ENCODE measurements at places on chromosomes 2 and 18. TPM values are rescaled to one million over a fixed set of nuclear protein-coding genes. Genes with fewer than 3 reads are reported as not detected.

The SCYGR4 gene
- not detected for total RNA-seq

The DLGAP1 gene
- not detected for total RNA-seq

The SPP2 gene
- total RNA-seq, result not detected

The CHRND gene
- total RNA-seq, result not detected

The RHOB gene
- total RNA-seq, result 222 TPM

The CAPG gene
- 10.6 TPM for total RNA-seq

The TEX44 gene
- not detected for total RNA-seq

The DLX1 gene
- not detected for total RNA-seq

The ACTR3 gene
- total RNA-seq, result 428 TPM

The ABCG5 gene
- not detected for total RNA-seq

The METTL4 gene
- 9.1 TPM for total RNA-seq

The DOK6 gene
- total RNA-seq, result not detected

The STK11IP gene
- total RNA-seq, result 76.0 TPM

The ZNF516 gene
- 52.4 TPM for total RNA-seq

The TUBA3E gene
- total RNA-seq, result not detected

The CCDC85A gene
- not detected for total RNA-seq

The GKN1 gene
- total RNA-seq, result not detected

The TBR1 gene
- total RNA-seq, result not detected

The MRO gene
- total RNA-seq, result not detected

The NEB gene
- 5.7 TPM for total RNA-seq

The IL1R1 gene
- 3.1 TPM for total RNA-seq

The KCNF1 gene
- not detected for total RNA-seq

The EPC2 gene
- 64.6 TPM for total RNA-seq

The TANC1 gene
- 0.82 TPM for total RNA-seq

The DYSF gene
- total RNA-seq, result 11.4 TPM

The SKA1 gene
- 1.2 TPM for total RNA-seq

The INHA gene
- total RNA-seq, result not detected

Data from natural killer cell (primary cell).